ENCODE measurements at places on chromosomes 4 and X.

GRCh38 chr4:133190098-133190497 is 41.0 kb downstream of the PCDH10 start:
- no peak overlapping the region for H3K4me3 ChIP-seq
- H3K36me3 ChIP-seq: no peaks in the 10 kb centered on the region
- H3K27me3 ChIP-seq: no peaks in the 10 kb centered on the region
- no peaks in the 10 kb centered on the region for H3K4me1 ChIP-seq
- H3K27ac ChIP-seq: no peak overlapping the region

DNA sequence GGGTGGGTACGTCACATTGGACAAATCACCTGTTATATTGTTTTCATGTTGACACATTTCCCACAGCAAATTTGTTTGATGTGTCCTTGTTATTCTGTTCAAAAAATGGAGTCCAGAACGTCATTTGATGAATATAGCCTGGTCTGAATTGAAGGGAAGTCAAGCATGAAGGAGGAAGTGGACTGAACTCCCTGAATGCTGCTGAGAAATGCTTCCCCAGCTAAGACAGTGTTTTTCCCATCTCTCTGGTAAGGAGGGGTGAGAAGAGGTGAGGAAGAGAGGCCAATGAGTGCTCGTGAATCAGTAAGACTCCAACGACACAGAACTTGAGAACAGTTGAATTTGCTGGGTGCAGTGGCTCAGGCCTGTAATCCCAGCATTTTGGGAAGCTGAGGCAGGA is 127.4 kb downstream of the RBM47 start:
- DNase-seq: no peak
- H3K27ac ChIP-seq: no peak overlapping the region
- H3K4me1 ChIP-seq: no peaks in the 10 kb centered on the region

DNA sequence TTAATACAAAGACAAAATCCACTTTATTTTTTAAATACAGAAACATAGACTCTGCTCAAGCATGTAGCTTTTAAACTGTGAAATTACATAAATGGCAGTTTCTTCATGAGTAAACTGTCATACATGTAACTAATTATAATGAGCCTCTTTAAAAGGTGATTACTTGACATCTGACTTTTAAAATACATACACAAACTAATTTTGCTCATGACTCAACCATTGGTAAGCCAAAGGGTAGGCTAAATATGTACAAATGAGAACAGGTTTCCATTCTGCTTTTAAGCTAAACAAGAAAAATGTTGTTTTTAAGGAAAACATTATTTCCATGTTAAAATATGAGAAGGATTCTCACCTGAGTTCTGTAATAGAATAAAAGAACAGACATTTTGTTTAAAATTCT is 27.9 kb downstream of the CAMK2D start:
- no peak overlapping the region for H3K4me3 ChIP-seq
- H3K36me3 ChIP-seq: no peaks in the 10 kb centered on the region
- H3K4me1 ChIP-seq: no peaks in the 10 kb centered on the region
- no peak overlapping the region for H3K27ac ChIP-seq

- no peak for DNase-seq
- no peaks in the 10 kb centered on the region for H3K4me1 ChIP-seq
- H3K27me3 ChIP-seq: no peaks in the 10 kb centered on the region
- no peak overlapping the region for H3K4me3 ChIP-seq
- H3K36me3 ChIP-seq: no peaks in the 10 kb centered on the region
Measured at GRCh38 chr4:43732829-43733426, 715.7 kb downstream of the KCTD8 start.

DNA sequence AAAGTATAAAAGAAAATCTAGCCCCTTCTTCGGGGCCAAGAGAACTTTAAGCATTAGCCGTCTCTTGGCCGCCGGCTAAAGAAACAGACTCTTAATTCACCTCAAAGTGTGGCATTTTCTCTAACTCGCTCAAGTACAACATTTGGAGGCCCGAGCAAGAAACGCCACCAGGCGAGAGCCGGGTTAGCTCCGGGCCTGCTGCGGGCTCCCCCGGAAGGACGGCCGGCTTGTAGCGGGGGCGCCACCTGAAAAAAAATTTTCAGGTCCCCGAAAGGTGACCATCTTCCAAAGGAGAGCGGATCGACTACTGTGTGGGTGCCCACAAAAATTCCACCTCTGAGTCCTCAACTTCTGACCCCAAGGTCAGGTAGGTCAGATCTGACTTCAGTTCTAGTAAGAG is 156.0 kb downstream of the DEFB131A start:
- H3K4me3 ChIP-seq: no peak overlapping the region
- no peaks in the 10 kb centered on the region for H3K36me3 ChIP-seq
- no peaks in the 10 kb centered on the region for H3K4me1 ChIP-seq
- H3K27ac ChIP-seq: no peak overlapping the region
- H3K27me3 ChIP-seq: no peaks in the 10 kb centered on the region

GRCh38 chr4:146522869-146523205 is 1.1 kb upstream of the SLC10A7 start:
- H3K4me3 ChIP-seq: peak overlapping the region; percentile 77
- no peaks in the 10 kb centered on the region for H3K27me3 ChIP-seq
- no peak for DNase-seq
- no peaks in the 10 kb centered on the region for H3K4me1 ChIP-seq

GRCh38 chrX:40530509-40530908 is 50.3 kb upstream of the ATP6AP2 start:
- H3K4me3 ChIP-seq: no peak overlapping the region
- DNase-seq: no peak
- H3K4me1 ChIP-seq: no peaks in the 10 kb centered on the region

DNA sequence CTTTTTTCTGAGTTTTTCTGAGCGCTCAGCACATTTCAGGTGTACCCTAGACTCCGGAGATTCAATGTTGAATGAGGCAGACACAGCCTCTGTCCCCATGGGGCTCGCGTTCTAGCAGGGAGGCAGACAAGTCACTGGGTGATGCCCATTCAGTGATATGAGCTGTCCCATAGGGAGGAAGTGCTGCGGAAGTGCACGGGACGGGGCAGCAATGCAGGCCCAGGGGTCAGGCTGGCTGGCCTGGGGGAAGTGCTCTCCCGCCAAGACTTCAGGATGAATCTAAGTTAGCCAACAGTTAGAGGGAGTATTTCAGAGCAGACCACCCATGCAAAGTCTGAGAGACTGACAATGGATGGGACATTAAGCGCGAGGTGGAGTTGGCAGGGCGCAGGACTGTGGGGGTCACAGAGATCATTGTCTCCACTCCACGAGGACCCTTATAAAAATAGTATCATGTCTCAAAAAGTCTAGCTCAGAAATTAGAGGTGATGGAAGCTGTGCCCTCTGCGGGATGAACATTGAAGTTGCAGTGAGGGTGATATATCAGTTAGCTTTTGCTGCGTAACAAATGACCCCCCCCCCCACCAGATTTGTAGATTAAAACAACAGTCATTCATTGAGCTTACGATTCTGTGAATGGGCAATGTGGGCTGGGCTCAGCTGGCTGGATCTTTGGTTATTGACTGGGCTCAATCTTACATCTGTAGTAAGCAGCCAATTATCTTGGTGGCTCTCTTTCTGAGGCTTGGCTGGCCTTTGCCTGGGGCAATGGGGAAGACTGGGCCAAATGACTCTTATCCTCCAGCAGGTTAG is 16.4 kb downstream of the PSAPL1 start:
- no peak for DNase-seq
- no peaks in the 10 kb centered on the region for H3K4me1 ChIP-seq
- no peak overlapping the region for H3K27ac ChIP-seq
- H3K4me3 ChIP-seq: no peak overlapping the region

DNA sequence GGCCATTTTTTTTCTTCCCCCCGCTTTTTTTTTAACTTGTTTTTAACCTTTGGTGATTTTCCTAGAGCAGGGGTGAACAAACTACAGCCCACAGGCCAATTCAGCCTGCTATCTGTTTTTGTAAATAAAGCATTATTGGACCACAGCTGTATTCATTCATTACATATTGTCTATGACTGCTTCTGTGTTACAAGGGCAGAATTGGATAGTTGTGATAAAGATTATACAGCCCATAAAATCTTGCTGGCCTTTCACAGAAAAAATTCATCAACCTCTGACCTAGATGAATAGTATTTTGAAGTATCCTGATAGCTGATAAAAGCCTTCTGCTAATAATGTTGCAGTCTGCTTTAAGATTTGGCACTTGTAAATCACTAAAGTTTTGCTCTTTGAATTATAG is 63.4 kb downstream of the SMAD1 start:
- H3K27ac ChIP-seq: no peak overlapping the region
- H3K4me1 ChIP-seq: no peaks in the 10 kb centered on the region
- DNase-seq: no peak
- no peaks in the 10 kb centered on the region for H3K27me3 ChIP-seq

- no peak overlapping the region for H3K27ac ChIP-seq
- no peaks in the 10 kb centered on the region for H3K36me3 ChIP-seq
- no peak overlapping the region for H3K4me3 ChIP-seq
- no peaks in the 10 kb centered on the region for H3K27me3 ChIP-seq
- no peak for DNase-seq
Measured at GRCh38 chr4:10590896-10591295, 93.7 kb downstream of the CLNK start.
